CD4-positive, alpha-beta T cell treated with Interferon alpha-2 for 1 hour (primary cell): ENCODE measurements at places on chromosomes 7 and 10.

DNA sequence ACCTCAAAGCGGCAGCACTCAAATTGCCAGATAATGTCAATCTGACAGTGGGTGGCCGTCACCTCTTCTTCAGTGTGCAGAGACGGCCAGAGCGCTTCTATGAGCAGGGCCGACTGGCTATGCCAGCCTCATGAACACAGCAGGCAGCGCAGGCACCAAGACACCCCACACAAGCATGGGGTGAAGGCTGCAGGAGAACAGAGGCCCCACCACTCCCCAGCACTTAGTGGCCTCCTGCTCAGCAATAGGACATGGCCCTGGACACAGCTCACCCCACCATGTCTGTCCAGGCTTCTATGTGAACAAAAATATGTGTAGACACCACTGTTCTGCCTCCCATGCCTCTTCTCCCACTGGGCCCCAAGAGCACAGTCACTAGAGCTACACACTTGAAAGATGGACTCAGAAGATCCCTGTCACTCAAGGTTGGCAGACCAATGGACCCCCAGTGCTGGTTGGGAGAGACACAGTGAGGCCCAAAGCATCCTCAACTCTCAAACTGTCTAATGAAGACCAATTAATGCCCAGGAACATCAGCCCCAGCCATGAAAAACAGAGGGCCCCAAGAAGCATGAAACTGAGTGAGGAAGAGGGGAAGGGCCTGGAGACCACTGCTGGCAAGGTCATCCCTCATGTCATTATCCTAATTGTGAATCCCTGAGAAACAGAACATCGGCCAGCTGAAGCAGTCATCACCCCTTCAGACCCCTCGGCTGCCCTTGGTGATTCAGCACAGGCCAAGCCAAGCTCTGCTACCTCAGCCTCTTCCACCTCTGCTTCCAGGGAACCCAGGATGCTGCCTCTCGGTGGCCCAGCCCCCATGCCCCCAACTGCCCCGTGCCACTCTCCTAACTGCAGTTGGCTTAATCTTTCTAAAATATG, 77.7 kb downstream of the GRID1 start:
- no peak for DNase-seq

GRCh38 chr10:129419397-129419796, 47.6 kb upstream of the MGMT start:
- DNase-seq: no peak

DNA sequence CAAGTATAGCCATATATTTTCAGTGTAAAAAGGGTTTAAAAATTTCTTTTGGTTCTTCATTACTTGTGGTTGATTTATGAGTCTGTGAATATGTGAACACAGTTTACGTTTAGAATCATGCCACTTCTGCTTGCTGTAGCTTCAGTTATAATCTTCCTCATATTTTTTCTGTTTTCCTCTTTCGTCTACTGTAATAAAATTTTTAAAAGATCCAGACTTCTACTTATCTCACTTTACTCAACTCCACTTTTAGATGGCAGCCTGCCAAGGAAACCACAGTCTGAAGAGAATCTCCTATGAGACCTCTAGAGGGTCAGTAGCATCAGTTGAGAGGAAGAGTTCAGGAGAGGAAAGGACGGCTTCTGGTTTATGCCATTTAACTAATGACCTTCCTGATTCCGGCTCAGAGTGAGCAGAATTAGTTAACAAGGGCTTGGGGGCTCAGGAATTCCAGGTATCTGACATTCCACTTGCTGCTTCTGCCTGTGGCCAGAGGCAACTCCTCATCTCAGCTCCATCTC, 21.4 kb downstream of the CREB5 start:
- DNase-seq: no peak

DNA sequence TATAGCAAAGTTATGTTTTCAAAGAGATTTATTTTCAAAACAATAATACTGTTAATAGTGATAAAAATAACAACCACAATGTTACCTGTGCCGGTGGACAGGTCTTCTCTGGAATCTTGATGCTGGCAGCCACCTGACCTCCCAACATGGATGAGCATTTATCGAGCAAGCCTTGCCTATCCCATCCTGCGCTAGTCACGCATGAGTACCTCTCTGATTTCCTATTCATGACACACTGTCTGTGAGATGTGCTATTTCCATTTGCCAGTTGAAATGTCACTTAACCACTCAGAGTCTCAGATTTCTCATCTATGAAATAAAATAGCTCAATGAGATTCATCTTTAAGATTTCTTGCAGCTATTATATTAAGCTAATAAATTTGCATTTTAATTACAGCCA, 341.2 kb upstream of the VWC2 start:
- no peak for DNase-seq

- DNase-seq: no peak
These were observed 234.1 kb downstream of the PTEN start for GRCh38 chr10:88097536-88097935.

DNA sequence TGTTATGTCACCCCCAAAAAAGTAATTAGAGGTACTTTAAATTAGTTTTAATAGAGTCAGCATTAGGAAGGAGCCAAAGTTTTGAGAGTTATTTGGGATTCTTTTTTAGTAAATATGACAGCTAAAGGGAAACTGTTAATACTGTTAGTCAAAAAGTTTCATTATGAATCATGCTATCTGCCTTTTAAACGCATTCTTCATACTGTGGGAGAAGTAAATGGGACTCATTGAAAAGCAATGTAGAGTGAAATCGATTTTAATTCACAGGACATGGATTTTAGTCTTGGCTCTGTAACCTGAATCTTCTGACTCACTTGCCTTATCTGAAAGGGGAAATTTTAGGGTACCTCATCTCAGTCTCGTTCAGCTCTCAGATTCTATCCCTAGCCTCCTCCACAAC, 105.1 kb downstream of the AASS start:
- no peak for DNase-seq

GRCh38 chr10:86687750-86688149, 19.4 kb downstream of the LDB3 start:
- DNase-seq: no peak

- no peak for DNase-seq
These were observed 92.1 kb downstream of the BTRC start for GRCh38 chr10:101446071-101446470.

- DNase-seq: no peak
These were observed 24.2 kb downstream of the CFAP69 start for GRCh38 chr7:90269163-90269562.

DNA sequence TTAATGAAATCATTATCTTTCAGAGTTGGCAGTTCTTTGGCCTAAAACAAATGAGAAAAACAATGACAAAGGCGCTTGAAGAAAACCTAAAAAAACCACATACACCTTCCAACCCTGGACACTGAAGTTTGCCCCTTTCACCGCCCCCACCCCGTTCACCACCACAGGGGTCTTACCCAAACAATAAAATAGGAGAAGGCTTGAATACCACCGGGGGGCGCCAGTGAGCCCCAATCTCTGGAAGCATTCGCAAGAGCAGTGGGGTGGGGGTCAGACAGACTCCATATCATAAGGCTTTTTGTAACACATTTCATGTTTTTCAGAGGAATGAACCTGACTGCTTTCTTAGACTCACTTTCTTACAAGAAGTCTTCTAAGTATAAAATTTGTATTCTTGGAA, 163.6 kb downstream of the PIP4K2A start:
- DNase-seq: peak; percentile 72

- DNase-seq: no peak
These were observed 22.3 kb downstream of the MCM10 start for GRCh38 chr10:13183625-13184024.

- DNase-seq: no peak
These were observed 268.0 kb downstream of the CDK14 start for GRCh38 chr7:90864088-90864487.

DNA sequence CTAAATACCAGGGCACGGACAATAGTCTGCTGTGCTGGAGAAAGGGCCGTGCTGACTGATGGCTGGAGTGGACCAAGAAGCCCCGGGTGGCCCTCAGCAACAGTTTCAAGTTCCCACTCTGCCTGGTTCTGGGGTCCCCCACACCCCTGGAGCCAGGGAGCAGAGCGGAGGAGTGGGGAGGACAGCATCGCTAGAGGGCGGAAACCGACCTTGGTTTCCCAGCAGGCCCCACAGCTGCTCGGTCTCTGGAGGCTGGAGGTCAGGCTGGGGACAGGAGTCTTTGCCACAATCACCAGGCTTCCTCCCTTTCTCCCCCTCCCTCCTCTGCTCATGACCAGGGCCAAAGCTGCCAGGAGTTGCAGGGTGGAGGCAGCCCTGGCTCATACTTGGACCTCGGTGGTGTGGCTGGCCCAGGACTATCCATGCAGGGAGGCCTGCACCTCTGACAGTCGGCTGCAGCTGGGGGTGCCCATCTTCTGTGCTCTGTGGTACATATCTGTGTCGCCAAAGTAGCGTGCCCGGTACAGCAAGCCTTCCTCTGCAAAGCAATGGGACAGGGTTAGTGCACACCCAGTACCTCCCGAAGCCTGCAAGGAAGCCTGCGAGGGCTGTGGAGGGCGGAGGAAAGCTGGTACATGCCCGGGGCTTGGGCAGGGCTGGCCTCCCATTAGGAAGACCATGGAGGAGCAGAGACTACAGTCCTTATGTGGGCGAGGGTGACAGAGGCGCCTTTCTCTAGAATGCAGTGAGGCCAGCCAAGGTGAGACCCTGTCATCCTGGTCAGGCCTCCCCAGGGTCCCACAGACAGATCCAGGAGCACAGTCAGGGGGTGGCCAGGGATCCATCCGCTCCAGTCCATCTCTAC, 19.1 kb downstream of the DNAJB12 start:
- DNase-seq: peak; percentile 63

GRCh38 chr10:35612385-35613106, 7.4 kb downstream of the GJD4 start:
- no peak for DNase-seq

- DNase-seq: no peak
These were observed 439.5 kb downstream of the NEBL start for GRCh38 chr10:20457649-20458048.

GRCh38 chr10:125377368-125377767, 217.0 kb upstream of the CTBP2 start:
- no peak for DNase-seq

GRCh38 chr7:155183655-155184054, 113.5 kb downstream of the HTR5A start:
- no peak for DNase-seq

GRCh38 chr10:103727546-103727963, 127.8 kb downstream of the SH3PXD2A start:
- no peak for DNase-seq

DNA sequence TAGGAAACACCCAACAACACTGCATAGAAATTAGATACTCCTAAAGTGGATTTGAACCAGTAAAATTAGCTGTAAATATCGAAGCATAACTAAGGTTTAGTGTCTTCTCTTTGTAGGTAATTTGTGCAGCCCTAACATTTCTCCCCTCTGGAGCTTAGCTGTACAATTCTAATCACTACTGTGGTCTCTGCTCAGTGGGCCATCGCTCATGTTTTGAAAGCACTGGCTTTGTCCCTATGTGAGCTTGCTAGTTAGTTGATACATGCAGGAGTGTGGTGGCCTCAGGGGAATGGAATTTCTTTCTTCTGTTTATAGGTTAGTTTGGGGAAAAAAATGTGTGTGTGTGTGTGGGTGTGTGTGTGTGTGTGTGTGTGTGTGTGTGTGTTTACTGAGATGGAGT, 373.1 kb downstream of the DPP6 start:
- no peak for DNase-seq

- no peak for DNase-seq
These were observed 569.3 kb downstream of the ATRNL1 start for GRCh38 chr10:115662422-115662821.

- DNase-seq: no peak
These were observed 573.9 kb upstream of the PCDH15 start for GRCh38 chr10:55374917-55375316.

GRCh38 chr10:77512219-77512578, 125.4 kb downstream of the KCNMA1 start:
- no peak for DNase-seq

DNA sequence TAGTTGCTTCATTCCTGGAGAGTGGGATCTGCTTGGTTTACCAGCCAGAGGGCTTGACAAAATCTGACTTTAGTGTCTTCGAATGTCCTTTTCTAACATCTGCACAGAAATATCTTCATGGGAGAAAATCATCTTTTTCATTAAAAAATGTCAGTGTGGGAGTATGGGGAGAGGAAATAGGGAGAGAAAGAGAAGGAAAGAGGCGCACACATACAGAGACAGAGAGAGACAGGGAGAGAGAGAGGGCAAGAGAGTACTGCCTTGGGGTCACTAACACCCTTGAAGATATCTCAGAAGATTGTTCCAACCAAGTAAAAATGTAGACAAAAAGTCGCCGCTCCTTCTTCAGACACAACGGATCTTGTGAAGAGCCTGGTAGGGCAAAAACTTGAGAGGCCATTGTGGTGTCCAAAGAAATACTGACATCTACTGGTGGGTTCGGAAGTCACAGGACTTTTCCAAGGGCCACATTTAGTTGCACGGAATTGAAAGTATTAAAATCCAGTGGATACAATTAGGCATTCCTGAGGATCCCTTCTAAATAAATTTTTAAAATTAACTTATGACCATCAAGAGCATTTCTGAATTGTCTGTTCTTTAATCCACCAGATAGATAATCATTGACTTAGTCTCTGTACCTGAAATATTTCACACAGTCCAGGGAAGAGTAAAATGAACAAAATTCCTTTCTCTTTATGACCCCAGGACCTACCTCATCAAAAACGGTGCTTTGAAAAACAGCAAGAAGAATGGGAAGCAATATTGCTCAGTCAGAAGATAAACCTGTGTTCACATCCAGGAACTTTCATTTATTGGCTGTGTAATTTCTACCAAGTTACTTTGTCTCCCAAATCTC, 29.7 kb downstream of the VIM start:
- peak; percentile 59 for DNase-seq

DNA sequence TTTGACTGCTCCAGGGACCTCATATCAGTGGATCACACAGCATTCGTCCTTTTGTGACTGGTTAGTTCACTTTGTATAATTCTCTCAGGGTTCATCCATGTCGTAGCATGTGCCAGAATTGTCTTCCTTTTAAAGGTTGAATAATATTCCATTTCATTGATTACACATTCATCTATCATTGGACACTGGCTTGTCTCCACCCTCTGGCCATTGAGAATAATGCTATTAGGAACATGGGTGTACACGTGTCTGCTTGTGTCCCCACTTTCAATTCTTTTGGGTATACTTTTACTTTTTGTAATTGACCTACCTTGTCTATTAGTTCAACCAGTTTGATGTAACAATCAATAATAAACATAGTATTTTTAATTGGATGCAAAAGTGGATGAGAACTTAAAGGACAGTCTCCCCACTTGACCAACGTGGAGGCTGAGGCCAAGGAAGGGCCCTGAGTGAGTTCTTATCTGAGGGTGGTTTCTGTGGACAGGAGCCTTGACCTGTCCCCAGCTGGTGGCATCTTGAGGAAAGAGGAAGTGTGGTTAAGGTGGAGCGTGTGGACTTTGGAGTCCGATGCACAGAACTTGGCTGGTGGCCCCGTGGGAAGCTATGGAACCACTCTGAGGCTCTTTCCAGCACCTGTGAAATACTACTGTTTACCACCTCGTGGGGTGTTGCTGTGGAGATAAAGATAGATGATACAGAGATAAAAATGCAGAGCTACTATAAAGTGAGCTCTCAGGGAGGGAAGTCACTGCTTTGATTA, 16.6 kb downstream of the WDFY4 start:
- no peak for DNase-seq

- DNase-seq: peak; percentile 69
These were observed 24.8 kb upstream of the SLIT1 start for GRCh38 chr10:97210543-97210960.

DNA sequence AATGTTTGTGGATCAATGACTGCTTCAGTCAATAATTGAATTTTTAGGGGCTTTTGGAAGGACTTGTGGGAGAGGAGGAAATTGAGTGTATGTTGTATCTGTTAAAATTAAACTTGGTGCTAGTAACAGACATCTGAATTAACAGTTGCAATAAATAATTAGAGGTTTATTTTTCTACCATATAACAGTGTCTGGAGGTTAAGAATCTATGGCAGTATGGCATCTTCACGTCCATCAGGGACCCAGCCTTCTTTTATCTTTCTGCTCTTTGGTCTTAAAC, 72.8 kb upstream of the HABP2 start:
- no peak for DNase-seq
